HL-60 (cell line): ENCODE measurements at places on chromosomes 4 and X.

DNA sequence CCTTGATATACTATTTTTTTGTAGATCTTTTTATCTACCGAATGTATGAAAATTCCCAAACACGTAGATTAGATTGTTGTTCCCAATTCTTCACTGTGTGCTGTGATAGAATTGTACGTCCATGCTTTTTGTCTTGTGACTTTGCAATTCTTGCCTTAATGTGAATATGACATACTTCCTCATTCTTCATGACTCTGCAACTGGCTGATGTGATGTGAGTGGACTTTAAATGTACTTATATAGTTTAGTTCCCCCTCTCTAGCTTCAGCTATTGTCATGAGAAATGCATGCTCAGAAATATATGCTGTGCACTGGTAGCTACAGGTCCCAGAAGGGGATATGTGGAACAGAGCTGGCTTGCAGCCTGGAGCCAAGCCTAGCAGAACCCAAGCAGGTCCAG lies 89.4 kb downstream of the FTHL17 start:
- no peak for DNase-seq

DNA sequence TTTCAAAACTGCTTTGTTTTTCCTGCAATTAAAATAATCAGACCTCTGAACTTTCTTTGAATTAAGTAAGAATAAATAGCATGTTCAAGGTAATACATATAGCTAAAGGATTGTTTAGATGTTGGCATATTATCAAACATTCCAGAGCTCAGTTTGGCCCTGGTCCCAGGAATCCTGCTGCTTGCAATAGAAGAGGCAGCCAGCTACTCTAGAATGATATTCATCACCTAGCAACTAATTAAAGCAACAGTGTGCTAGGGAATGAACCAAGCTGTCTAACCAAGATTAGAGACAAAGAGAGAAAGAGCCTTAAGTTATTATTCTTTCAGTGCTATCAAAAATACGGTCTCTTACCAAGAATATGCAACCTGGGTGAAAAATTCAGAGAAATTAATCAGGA lies 460.9 kb downstream of the GABRG1 start:
- DNase-seq: no peak

GRCh38 chrX:28848707-28849106 lies 261.5 kb downstream of the IL1RAPL1 start:
- DNase-seq: no peak

GRCh38 chr4:103018391-103019307 lies 856 bp downstream of the SLC9B1 start:
- DNase-seq: no peak

- no peak for DNase-seq
These were observed 19.1 kb downstream of the MTNR1A start for GRCh38 chr4:186536285-186536684.
